T-cell (primary cell): ENCODE measurements at places on chromosomes 13 and 19.

GRCh38 chr19:10712754-10713153, 5.1 kb upstream of the DNM2 start:
- DNase-seq, result no peak

GRCh38 chr13:30600496-30600895, 17.2 kb upstream of the USPL1 start:
- no peak for DNase-seq

- no peak for DNase-seq
Observed at GRCh38 chr19:7554990-7555864, 19.7 kb downstream of the PNPLA6 start.

- no peak for DNase-seq
Observed at GRCh38 chr19:1400281-1401137, 833 bp downstream of the GAMT start.

GRCh38 chr13:35925669-35926068, 205.5 kb downstream of the DCLK1 start:
- DNase-seq, result no peak

DNA sequence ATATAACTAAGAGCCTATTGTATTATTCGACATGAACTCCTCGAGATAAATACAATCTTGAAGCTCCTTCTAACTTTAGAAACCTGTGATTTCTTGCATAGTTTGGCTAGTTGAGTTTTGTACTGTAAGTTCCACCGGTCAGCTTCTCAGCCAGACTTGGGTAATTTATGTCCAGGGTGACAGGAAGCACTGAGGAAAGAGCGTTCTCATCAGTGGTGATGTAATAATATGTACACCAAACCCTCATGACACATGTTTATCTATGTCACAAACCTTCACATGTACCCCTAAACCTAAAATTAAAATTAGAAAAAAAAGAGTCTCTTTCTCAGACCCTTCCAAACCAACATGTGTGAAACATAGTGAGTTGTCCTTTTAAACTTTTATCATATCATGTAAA, 205.7 kb downstream of the KCNRG start:
- DNase-seq, result no peak

DNA sequence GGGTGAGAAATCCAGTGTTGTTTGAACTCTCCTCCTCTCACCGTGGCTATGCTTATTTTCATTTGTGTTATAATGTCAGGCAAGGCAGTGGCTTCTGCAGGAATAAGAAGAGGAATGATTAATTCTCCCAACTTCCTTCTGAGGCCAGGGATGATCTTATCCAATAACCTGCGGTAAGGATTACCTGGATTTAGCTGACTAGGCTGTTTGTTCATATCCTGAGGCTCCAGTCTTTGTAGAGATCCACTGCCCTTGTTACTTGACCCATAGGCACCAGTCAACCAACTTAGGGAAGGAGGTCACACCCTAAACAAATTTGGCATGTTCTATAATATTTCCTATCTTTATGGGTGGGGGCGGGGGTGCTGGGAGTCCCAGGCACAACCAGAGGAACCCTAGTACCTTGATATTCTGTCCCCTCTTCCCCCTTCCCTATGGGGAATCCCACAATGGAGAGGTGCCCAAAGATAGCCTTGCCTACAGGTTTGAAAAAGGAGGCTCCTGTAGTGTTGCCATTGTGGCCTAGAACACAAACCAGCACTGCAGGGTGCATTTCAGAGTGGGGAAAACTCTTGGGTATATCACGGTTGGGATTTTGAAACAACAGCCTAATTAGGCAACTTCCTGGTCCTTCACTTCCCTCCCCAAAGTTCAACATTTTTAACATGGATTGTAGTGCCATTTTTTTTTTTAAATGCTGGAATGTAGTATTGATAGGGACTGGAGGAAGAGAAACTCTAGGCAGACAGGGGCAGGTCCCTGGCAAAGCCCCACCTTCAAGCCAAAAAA, 977.5 kb upstream of the SPRY2 start:
- DNase-seq, result no peak

GRCh38 chr13:23161481-23161825, 19.3 kb upstream of the SGCG start:
- no peak for DNase-seq

DNA sequence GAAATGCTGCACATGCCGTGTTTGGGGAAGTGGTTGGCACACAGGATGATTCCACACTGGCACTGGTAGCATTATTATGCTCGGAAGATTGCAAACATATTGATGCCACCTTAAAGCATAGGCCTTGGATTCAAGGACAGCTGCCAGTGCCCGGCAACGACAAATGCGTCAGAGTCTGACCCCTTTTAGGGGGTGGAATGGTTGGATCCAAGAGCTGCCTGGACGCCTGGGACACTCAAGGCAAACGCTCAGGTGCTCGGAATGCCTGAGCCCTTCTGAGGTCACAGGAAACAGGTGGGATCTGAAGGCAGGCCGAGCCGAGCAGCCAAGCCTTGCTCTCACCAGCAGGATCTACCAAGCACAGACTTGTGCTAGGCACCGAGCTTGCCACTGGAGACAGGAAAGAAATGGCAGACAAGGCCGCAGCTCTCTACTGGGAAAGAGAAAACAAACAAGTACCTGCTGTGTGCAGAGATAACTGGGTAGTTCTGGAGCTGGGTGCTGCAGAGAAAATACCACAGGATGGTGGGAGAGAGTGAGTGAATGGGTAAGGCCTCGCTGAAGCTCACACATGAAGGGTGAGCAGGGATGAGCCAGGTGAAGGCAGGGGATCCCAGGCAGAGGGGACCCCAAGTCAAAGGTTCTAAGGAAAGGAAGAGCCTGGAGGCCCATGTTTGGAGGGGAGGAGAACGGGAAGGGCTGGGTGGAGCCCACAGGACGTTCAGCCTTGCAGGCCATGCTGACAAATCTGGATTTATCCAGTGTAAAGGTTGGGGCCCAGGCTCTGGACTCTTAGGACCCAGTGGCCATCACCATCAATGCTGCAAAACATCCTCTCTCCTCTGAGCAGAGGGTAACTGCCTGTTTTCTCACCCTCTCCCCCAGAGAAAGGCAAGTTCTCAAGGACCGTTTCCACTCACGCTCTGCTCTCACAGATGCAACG, 9.2 kb downstream of the RANBP3 start:
- DNase-seq, result no peak

DNA sequence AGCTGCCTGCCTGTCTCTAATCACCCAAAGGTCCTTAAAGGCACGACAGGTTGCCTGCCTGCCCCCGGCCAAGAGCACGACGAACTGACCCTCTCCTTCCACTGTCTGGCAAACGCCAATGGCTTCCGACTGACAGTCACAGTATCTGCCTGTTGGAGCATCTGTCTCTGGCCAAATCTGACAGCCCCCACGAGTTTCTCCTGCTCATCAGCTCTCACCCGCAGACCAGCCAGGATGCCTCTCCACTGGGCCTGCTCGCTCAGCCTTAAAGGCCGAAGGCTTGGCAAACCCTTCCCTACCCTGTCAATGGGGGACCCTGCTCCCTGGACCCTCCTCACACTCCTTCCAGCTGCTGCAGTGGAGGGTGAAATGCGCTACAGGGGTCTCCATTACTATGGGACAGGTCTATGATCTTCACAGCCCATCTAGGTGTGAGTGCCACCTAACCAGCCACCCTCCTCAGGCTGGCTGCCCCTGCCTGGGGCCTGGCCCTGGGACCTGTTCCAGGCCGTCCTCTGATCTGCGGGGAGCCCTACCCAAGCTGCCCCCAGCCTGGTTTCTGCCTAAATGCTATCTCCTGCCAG, 932 bp downstream of the FAM83E start:
- DNase-seq, result no peak

GRCh38 chr19:49869484-49870308, 2.3 kb upstream of the PNKP start:
- DNase-seq, result peak; percentile 83

DNA sequence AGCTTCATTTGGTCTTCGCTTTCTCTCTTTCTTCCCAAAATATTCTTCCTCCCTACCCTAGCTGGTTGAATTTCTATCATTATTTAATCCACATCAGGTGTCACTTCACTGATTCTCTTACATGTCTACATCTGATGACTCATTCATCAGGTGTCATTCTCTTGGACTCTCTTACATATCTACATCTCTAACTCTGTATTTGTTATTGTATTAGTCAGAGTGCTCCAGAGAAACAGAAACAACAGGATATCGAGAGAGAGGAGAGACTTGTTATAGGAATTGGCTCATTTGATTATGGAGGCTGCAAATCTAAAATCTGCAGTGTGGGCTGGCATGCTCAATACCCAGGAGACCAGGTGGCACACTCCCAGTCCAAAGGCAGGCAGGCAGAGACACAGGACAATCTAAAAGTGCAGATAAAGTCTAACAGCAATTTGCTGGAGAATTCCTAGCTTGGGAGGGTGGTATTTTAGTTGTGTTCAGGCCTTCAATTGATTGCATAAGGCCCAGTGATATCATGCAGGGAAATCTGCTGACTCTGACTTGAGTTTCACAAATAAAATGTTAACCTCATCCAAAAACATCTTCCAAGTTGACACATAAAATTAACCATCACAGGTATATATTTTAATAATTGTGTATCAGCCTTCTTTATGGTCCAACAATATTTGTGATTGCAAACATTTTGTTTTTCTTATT, 541.4 kb upstream of the SLITRK5 start:
- DNase-seq, result no peak

GRCh38 chr19:3573858-3574637, 1.3 kb downstream of the HMG20B start:
- peak; percentile 75 for DNase-seq

DNA sequence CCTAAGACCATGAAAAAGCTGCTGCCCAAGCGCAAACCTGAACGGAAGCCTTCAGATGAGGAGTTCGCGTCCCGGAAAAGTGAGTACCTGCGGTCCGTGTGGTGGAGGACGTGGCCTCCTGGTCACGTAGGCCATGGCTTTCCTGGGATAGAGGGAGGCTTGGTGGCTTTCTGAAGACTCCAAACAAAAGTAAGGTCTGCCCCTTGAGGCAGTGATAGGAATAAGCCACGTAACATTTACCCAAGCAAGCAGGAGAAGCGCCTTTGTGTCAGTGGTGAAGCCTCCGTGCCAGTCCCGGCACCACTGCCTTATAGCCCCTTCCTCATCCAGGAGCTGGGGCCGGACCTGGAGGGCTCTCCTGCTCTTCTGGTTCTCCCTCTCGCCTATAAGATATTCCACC, 34.3 kb upstream of the TEX29 start:
- no peak for DNase-seq

DNA sequence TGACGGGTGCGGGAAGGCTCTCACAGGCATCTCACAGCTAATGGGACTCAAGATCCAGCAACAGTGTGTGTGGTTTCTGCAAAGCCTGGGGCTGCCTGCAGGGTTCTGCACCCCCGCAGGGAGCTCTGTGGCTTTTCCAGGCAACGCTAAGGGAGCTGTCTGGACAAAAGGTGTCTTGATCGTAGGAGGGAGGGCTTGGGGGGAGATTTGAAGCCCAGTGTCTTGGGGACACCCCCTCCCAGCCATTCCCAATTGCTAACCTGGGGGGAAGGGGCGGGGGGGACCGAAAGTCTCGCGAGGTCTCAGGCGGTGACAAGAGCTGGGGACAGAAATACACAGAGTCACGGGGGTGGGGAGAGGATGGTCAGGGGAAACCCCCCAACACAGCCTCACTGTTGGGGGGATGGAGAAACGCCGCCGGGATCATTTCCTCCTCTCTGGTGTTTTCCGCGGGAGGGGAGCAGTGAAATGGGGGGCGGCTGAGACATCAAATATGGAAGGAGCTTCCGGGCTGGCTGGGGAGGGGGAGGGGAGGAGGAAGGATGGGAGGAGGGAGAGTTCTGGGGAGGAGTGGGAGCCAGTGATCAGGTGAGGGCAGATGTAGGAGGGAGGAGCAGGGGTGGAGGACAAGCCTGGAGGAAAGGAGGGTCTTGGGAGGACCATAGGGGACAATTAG, 13.3 kb downstream of the KCNC3 start:
- DNase-seq, result no peak

DNA sequence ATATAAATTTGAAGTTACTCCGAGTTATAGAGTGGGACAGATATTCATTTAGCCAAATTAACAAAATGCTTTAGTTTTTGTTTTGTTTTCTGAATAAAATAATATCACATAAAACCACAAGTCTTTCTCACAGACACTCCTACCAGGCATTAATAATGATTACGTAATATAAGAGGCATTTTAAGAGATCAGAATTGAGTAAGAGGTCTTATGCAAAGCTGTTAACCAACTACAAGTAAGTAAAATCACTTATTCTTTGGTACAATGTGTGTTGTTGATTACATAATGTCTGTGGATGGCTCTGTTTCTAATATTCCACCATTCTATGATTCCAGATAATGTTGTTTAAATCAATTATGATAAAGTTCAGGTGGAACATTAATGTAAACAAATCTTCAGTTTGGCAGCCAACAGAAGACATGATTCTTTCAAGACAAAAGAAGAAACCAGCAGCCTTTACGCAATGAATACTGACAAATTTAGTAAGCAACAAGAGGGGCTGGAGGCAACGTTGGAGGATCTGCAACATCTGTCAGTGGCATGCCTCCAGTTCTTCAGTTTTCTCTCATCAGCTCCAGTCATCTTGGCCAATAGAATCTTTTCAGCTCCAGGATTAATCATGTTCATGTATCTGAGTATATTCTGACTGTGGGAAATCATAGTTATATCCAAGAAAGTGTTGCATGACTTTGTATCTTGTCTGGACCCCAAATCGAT, 403.8 kb downstream of the SLITRK5 start:
- no peak for DNase-seq

DNA sequence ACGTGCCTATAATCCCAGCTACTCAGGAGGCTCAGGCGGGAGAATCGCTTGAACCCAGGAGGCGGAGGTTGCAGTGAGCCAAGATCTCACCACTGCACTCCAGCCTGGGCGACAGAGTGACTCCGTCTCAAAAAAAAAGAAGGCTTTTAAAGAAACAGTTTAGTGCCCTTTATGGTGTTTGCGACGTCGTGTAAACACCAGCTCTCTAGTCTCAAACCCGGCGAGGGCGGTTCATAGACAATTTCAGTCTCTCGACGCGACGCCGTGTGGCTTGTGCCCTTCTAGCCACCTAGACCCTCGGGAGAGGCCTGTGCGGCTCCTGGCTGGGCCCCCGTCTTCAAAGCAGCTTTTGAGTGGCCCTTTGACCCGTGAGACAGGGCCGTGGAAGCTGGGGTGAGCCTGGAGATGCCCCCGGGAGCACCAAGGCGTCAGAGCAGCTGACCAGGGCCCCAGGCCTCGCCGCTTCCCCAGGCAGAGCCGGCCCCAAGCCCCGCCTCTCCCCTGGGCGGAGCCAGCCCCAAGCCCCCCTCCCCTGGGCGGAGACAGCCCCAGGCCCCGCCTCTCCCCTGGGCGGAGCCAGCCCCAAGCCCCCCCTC, 5.0 kb upstream of the MADCAM1 start:
- no peak for DNase-seq

DNA sequence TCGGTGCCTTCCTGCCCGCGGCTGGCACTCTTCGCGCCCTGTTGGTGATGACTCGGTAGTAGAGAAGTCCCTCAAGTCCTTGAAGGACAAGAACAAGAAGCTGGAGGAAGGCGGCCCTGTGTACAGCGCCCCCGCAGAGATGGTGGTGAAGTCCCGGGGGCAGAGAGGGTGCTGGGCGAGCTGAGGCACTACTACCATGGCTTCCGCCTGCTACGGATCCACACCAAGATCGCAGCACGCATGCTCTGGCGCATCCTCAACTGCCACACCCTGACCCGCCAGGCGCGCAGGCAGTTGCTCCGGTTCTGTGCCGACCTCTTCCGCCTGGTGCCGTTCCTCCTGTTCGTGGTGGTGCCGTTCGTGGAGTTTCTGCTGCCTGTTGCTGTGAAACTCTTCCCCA, 11.1 kb downstream of the ZSCAN1 start:
- no peak for DNase-seq

GRCh38 chr19:38684078-38684861, 36.8 kb downstream of the ACTN4 start:
- peak; percentile 26 for DNase-seq

- no peak for DNase-seq
Observed at GRCh38 chr19:1172353-1173158, 1.5 kb downstream of the SBNO2 start.

- DNase-seq, result no peak
Observed at GRCh38 chr19:47446534-47447469, 24.9 kb downstream of the SLC8A2 start.
